ENCODE measurements at places on chromosomes 2 and 18.
A peak's percentile ranks its signal among the peaks of the same experiment; 100 is the strongest.

DNA sequence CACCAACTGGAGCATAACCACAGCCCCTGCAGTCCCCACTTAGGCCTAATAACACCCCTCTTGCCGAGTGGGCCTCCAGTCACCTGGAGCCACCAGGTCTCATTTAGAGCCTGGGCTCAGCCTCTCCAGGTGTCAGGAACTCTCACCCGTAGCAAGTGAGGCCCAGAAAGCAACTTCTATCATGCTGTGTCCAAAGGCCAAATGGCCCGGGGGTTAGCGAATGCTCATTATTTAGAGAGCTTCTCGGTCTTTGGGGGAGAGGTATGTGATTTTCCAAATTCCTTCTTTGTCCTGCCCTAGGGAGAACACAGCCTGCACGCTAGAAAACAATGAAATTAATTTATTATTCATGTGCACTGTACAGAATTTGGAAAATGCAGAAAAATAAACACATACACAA is 109.9 kb upstream of the PTPRM start:
- DNase-seq, result no peak

GRCh38 chr2:218217360-218218267 is 625 bp downstream of the ARPC2 start:
- DNase-seq, result peak; percentile 58

- DNase-seq, result no peak
These were observed 46.2 kb downstream of the FAM98A start for GRCh38 chr2:33552758-33553461.

- no peak for DNase-seq
These were observed 79.5 kb downstream of the UPP2 start for GRCh38 chr2:158181171-158181570.

- no peak for DNase-seq
These were observed 88.6 kb upstream of the HAAO start for GRCh38 chr2:42880738-42881690.

GRCh38 chr2:84065857-84066256 is 393.2 kb downstream of the SUCLG1 start:
- no peak for DNase-seq

DNA sequence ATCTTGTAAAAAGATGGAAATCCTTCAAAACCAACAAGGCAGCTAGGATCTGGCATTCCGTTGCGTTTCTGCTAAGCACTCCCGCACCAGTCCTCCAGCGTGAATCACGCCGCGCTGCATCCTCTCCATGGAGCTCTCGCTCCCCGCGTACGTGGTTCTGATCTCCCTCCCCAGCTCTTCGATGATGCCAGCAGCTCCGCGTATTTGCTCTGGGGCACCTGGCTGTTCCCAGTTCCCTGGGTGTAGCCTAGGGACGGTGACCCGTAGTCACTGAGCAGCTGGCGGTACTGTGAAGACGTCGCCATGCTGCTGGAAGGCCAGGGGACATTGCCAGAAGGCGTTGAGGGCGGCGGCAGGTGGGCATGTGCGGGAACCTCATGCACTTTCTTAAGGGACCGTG is 407.5 kb downstream of the RNF144A start:
- no peak for DNase-seq

GRCh38 chr2:57075226-57075625 is 891.4 kb downstream of the CCDC85A start:
- no peak for DNase-seq

GRCh38 chr2:46197672-46198071 is 99.5 kb upstream of the EPAS1 start:
- no peak for DNase-seq

DNA sequence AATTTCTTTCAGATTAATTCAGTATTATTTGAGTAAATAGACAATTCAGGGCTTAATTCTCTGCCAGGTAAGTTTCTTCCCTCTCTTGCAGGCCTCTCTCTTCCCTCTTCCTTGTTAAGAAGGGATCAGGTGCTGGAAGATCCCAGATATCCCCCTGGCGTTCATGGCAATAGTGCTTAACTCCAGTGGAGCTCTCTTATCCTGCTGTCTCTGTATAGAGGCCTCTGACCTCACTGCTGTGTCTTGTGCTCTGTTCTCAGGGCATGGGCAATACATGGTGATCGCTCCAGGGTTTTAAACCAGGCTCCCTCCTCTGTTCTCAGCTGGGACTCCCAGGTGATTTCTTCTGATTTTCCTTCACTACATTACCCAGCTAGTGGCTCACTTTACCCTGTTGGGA is 226.8 kb downstream of the MC4R start:
- DNase-seq, result no peak

GRCh38 chr18:8945514-8945913 is 157.0 kb upstream of the NDUFV2 start:
- DNase-seq, result no peak
